Common myeloid progenitor, CD34-positive (primary cell): ENCODE measurements at places on chromosomes 6 and 20.

GRCh38 chr6:1311400-1312202 lies at the start of gene FOXQ1:
Gene FOXQ1 (plus strand): TSS chr6:1312098. CDS start chr6:1312705, 607 bp downstream.
- peak; percentile 62 for DNase-seq

GRCh38 chr20:62705627-62706026 lies 3.0 kb upstream of the NTSR1 start:
- DNase-seq, result no peak

DNA sequence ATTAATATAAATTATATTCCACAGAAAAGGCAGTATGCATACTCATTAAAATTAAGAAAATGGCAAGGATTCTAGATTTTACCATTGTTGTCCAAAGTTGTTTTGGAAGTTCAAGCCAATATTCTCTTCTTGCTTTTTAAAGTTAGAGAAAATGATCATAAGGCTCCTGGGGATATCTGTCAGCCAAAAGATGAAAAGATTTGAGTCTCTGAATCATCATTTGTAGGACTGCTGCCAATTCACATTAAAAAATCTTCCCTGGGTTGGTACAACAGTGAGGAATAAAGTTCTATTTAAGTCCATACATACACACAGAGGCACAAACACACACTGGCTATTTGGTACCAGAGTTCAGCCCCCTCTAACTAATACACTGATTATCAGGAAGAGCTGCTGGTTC lies 620.1 kb downstream of the COL12A1 start:
- DNase-seq, result no peak

- DNase-seq, result peak; percentile 33
Measured at GRCh38 chr20:36818861-36819260, 45.3 kb upstream of the DSN1 start.

DNA sequence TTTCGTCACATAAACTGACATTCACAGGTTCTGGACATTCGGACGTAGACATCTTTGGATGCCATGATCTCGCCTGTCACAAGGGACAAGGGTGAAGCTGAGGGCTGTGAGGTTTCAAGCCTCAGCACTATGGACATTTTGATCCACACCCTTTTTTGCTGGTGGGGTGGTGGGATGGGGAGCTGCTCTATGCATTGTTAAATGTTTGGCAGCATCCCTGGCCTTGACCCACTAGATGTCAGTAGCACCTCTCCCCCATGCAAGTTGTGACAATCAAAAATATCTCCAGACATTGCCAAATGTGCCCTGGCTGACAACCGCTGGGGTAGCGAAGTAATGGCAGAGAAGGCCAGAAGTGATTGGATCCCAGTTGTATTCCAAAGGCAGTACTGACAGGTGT lies 229.4 kb downstream of the TSHZ2 start:
- DNase-seq, result no peak

DNA sequence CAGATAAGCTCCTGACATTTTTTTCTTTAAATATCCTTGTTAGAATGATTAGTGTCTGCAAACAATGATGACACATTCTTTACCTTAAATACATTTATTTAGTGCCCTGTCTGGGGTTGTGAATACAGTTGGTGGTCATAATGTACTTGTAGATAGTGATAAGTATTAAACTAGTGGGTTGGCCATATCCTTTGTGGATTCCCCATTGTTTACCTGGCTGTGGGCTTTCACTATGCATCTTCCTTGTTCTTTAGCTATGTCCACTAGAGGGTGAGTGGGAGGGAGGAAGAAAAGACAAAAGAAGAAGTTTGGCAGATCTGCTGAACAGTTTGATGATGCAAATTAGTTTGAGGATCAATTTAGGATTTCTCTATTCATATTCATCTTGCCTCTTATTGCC lies 15.7 kb downstream of the HS3ST5 start:
- DNase-seq, result no peak

DNA sequence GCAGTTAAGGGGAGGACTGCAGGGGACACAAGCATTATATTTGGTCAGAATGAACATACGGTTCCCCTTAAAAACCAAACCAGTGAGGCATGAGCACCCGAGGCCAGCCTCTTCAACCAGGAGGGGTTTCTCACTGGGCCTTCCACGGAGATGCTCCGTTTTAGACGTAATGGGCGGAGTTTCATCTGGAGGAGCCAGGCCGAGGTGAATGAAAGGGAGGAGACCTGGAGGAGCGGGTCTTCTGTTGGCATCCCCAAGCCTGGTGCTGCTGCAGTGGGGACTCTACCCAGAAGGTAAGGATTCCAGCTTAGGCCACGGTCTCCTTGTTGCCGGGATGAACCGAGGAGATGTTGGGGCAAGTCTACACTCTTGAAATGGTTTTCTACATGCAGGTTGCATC lies 47.4 kb downstream of the ADNP start:
- no peak for DNase-seq

- DNase-seq, result no peak
Measured at GRCh38 chr6:21115111-21115510, 478.4 kb upstream of the SOX4 start.

GRCh38 chr6:113635222-113635986 lies 221.7 kb upstream of the MARCKS start:
- no peak for DNase-seq

DNA sequence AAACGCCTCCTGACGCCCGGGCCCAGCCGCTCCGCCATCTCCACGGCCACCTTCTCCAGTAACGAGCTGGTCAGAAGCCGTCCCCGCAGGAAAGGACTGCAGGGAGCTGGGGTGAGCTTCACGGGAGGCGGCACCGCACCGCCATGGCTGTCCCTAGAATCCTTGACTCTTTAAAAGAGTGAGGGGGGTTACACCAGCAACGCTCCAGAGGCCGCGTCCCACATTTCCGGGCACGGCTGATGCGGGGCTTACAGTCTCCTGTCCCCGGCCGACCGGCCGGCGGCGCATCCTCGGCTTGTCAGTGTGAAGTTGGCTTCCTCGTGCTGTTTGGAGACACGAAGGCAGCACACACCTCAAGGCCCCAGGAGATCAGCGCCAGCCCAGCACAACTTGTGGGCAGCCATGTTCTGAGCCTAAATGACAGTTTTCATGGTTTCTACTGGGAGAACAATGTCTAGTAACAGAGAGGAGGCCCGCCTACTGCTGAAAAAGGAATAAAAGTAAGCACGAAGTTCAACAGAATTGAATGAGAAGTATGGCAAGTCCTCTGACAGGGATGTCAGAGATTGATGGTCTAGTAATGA lies 30.4 kb downstream of the SLC2A4RG start:
- no peak for DNase-seq

DNA sequence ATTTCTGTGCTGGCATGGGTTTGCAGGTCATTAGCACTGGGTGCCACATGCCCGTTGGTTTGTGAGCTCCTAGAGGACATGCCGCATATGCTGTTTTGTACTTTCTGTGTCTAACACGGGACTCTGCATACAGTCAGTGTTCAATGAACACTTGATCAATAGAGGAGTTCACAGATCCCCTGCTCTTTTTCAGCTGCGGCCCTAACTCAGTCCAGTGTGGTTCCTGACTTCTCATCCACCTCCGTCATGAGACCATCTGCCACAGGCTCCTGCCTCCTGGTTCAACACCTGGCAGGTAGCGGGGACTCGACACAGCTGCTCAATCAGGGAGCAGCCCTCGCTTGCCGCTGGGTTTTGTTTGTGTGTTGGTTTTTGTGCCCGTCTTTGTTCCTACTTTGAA lies 13.8 kb upstream of the BMP7 start:
- DNase-seq, result no peak

DNA sequence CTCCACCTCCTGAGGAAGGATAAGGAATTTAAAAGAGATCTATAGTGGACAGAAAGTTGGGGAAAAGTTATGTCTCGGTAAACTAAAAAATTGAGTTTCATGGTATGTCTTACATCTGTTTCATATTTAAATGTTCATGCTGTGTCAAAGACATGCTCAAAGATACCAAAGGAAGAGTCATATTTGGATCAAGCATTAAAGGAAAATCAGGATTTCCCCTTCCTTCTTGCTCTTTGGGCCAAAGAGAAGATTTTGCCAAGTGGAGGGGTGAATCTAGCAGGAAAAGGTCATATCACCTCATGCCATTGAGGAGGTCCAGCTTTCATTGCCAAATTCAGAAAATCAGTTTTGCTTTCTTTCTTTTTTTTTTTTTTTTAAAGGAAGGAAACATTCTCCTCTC lies 192.4 kb downstream of the OGFRL1 start:
- no peak for DNase-seq

- DNase-seq, result no peak
Measured at GRCh38 chr6:134166511-134167261, 114.3 kb upstream of the SLC2A12 start.

DNA sequence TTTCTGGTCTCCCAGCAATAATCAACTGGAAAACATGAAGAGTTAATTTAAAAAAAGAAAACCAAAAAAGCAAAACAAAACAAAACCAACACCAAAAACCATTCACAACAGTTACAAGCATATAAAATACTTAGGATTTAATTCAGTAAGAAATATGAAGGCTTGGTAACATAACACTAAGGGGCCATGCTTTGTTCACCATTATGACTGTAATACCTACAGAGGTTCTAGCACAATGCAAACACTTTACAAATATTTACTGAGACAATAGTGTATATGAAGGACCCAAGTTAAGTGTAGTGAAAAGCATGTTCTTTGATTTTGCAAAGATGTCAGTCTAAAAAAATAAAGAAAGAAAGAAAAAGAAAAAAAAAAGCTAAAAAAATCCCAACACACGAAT lies 109.8 kb upstream of the EMILIN3 start:
- no peak for DNase-seq

DNA sequence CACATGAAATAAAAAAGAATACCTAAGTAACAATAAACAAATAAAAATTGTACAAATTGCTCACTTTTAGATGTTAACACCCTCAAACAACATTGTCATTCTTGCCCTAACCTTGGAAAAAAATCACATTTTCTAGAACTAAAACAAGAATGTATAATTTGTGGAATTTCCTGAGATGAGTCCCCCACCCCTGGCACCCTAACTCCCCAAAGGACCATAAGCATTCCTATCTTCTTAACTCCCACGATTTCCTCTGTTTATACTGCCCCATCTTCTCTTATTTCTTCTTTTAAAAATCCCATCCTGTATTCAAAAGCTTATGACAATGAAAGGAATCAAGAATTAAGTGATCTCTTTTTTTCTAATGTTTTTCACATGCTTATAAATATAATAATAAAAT lies 70.9 kb downstream of the IBTK start:
- no peak for DNase-seq
